ENCODE measurements at places on chromosomes 5 and 9. TPM values are rescaled to one million over a fixed set of nuclear protein-coding genes. Genes with fewer than 3 reads are reported as not detected.

Gene DMRTA1
- 0.59 TPM for total RNA-seq

Gene CAMSAP1
- total RNA-seq: 18.3 TPM

DNA sequence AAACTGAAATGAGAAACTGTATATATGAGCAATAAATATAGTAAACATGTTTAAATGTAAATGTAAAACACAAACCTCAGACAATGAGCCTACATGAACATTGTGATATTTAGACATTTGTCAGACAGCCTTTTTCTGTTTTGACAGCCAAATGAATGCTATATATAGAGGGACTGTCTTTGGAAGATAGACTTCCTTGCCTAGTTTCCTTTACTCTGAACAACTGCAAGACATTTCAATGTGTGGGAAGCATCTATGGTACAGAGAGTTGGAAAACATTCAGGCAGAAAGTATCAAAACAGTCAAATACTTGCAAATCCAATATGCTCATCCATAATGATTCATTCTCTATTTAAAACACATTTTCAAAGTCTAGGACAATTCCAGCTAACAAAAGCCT is 31.7 kb upstream of the TUSC1 start:
- no peak for DNase-seq

- no peak for DNase-seq
These were observed 381.2 kb downstream of the NFIB start for GRCh38 chr9:13932528-13933267.

DNA sequence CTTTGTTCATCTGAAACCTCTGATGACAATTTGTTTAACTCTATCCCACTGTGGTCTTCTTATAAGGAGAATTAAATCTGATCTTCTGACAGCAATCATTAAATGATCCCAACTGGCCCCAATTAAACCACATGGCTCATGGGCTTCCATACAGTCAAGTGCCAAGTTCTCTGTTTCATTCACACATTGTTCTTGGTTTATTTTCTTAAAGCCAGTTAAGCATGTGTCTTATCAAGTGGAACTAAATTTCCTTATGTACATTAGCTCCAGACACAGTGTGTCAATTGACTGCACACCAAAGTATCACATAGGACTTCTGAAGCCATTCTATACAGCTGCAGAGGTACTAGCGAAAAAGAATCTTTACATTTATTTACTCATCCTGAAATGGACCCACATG is 51.2 kb downstream of the MEF2C start:
- DNase-seq: no peak

- no peak for DNase-seq
These were observed 31.4 kb downstream of the CTNNA1 start for GRCh38 chr5:138784590-138784989.

DNA sequence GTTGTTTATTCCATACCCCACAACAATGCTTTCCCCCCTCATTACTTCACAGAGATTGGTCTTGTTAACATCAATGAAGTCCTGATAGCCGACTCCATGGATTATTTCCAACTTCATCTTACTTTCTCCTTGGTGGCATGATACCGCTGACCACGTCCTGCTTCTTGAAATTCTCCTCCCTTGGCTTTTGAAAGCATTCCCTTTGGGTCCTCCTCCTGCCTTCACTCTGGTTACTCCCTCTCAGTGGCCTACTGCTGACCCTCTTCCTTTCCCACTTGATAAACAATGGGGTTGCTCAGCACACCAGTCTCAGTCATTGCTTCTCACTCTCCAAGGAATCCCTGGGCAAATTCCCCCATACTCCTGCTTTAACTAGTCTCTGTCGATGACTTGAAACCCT is 283.9 kb downstream of the SEC61B start:
- no peak for DNase-seq

DNA sequence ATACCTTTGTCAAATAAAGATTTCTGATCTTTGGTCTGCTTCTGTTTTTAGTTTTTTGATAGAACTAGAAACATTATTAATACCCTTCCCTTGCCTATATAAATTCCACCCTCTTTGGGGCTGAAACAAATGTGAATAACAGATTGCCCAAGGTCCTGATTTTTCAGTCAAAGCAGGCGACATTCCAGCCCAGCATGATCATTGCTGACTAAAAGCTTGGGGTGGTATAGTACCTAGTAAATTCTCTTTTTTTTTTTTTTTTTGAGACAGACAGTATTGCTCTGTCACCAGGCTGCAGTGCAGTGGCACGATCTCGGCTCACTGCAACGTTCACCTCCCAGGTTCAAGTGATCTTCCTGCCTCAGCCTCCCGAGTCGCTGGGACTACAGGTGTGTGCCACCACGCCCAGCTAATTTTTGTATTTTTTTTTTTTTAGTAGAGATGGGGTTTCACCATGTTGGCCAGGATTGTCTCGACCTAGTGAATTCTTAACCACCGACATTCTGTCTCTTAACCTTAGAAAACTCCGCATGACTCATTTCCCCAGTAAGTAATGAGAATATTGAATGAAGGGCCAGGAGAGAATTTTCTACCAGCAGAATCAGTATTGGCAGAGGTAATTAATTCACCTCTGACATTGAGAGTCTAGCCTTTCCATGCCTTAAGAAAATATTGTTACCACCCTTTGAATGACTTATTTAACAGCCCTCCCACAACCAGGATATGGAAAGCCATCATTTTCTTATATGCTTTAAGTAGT is 226.4 kb downstream of the GNA14 start:
- no peak for DNase-seq

GRCh38 chr5:52864884-52865283 is 77.2 kb downstream of the ITGA1 start:
- no peak for DNase-seq

DNA sequence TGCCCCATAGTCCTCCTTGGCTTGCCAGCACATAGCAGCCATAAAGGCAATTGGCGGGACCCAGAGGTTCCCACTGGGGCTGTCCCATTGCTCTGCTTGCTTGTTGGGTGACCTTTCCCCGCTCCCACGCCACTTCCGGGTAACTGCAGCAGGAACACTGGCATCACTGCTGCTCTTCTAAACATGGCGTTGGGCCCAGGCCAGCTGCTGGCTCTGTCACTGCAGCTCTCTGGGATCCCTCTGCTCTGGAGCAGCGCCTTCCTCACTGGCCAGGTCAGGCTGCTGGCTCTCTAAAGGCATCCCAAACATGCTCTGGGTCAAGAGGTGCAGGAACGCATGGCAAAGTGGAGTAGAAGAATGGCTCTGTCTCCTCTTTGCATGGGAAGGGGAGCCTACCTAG is 92.9 kb downstream of the DRD1 start:
- DNase-seq: peak; percentile 32

DNA sequence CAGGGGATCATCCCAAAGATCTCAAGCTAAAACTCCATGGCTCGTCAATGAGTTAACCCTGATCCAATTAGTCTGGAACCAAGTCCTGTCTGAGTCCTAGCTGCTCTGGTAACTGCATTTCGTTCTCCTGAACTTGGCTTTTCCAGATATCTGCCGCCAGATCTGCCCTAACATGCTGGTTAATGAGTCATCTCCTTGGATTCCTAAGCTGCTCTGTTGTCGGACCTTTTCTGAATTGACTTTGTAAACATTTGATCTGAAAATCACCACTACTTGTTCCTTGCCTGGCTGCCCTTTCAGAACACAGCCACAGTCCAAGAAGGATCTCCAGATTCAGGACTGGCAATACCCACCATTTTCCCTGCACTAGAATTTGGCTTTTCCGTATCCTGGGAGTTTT is 473.0 kb downstream of the ZSWIM6 start:
- DNase-seq: no peak

GRCh38 chr9:2621722-2622460 is at the start of gene VLDLR:
VLDLR (plus strand) TSS chr9:2621787; CDS start chr9:2622190, 403 bp downstream.
- peak; percentile 58 for DNase-seq
